ENCODE measurements at places on chromosomes 12 and 14.

DNA sequence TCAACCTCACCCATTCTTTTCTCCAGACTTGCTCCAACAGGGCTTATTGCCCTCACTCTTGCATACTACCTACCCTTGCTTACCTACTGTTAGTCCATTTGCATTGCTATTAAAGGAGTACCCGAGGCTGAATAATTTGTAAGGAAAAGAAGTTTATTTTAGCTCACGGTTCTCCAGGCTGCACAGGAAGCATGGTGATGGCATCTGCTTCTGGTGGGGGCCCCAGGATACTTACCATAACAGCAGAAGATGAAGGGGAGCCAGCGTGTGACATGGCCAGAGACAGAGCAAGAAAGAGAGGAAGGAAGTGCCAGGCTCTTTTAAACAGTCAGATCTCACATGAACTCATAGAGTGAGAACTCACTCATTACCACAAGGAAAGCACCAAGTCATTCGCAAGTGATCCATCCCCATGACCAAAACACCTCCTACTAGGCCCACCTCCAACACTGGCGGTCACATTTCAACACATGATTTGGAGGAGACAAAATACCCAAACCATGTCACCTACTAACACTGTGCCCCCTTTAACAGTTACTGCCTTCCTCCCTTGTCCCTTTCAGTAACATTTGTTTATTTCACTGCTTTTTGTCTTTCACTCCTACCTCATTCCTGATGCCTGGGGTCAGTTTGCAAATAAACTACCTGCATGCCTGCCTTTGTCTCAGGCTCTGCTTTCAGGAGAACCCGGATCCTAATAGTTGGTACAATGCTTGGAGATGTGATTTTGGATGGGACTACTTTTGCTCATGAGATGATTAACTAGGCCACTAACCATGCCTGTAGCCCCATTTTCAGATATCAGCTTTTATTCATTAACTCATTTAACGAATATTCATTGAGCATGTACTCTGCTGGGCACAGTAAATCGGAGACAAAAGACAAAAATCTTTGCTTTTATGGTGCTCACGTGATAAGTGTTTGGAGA lies 41.6 kb upstream of the CSRP2 start:
- no peak for DNase-seq

- DNase-seq = no peak
Measured at GRCh38 chr12:52771505-52771904, 5.6 kb downstream of the KRT76 start.

- DNase-seq = no peak
Measured at GRCh38 chr12:54437243-54437642, 18.2 kb upstream of the ITGA5 start.

DNA sequence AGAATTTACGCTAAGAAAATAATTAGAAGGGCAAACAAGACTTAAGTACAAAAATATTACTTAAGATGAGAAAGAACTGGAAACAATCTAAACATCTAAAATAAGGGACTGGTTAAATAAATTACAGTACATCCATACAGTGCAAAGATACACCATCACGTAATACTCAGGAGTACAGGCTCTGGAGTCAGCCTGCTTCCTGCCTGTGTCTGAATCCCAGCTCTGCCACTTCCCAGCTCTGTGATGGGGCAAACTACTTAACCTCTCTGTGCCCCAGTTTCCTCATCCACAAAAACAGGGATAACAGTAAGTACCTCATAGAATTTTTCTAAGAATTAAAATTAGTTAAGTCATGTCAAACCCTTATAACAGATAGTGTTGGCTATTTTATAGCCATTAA lies 36.0 kb downstream of the PPTC7 start:
- DNase-seq = no peak

DNA sequence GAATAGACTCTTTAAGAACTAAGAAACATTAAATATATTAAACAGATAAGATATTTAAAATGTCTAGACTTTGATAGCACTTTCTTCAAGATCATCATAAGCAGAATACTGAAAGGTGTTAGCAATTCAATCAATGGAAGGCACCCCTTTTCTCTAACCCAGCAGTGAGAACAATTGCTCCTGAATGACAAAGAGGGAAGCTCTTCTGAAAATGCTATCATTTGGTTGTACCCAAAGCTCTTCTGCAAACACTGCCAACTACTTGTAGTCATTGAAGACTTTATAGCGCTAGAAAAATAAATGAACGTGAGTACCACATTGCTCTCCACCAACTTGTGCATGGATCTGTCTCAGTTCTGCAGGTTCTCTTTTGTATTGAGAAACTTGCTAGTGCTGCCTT lies 62.2 kb upstream of the LMO3 start:
- no peak for DNase-seq

DNA sequence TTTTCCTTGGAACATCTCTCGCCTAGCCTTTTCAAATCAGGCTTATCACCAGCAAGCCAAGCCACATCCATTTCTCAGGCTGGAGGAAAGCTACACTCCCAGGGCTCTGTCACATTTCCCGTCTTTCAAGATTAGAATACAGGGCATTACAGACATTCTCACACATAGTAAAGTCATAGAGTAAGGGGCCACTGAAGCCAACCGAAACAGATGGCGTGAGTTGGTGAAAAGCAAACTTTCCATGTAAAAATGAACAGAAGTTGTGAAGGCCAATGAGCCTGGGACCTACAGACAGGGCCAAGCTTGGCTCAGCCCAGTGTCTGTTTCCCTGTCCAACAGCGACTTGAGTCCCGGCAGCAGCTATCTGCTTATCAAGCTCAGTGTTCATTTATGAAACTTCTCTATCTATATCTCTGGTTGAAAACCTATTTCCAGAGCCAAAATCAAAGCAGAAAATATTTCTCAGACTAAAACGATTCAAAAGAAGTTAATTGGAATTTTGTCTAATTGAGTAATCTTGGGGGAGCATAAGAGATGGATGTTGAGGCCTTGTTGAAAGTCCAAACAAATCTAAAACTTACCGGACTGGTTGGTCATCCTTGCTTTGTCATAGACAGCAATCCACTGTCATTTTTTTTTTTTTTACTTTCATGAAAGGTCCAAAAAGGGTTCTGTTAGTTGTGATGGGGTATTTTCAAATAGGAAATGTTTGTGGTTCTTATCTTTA lies 105.6 kb downstream of the DAAM1 start:
- no peak for DNase-seq

DNA sequence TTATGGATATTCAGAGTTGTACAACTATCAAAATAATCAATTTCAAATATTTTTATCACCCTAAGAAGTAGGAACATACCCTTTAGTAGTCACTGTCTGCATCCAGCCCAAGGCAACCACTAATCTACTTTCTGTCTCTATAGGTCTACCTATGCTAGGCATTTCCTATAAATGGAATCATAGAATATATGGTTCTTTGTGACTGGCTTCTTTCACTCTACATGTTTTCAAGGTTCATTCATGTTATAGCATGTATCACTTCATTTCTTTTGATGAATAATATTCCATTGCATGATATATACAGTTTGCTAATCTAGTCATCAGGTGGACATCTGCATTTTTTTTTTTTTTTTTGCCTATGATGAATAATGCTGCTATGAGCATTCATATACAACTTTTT lies 112.4 kb downstream of the PPP1R12A start:
- DNase-seq = no peak

GRCh38 chr12:92921877-92922276 lies 7.2 kb downstream of the EEA1 start:
- no peak for DNase-seq

DNA sequence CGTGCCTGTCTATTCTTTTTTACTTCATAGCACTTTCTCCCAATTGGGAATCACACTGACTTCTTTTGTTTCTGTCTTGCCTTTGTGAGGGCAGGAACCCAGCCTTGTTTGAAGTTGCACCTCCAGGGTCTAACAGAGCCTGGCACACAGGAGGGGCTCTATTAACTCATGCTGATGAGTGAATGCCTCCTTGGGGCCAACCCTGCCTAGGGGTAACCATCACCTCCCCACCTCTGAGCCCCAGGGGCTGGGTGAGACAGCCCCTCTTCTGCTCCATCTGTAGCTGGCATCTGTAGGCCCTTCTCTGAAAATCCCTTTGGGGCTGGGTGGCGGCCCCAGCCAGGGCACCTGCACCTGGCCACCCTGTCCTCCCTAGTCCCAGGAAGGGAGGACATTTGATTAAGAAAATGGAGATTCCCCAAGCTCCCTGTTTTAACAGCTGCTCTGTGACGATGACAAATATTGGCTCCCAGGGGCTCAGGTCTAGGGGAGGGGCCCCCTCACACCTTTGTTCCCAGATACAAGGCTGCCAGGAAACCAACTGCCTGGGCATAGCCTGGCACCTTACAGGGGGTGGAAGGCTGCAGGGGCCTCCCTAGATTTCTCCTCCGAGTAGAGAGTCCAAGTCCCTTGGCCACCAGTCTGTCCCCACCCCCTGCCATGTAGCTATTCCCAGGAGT lies 11.8 kb downstream of the TAMALIN start:
- no peak for DNase-seq

DNA sequence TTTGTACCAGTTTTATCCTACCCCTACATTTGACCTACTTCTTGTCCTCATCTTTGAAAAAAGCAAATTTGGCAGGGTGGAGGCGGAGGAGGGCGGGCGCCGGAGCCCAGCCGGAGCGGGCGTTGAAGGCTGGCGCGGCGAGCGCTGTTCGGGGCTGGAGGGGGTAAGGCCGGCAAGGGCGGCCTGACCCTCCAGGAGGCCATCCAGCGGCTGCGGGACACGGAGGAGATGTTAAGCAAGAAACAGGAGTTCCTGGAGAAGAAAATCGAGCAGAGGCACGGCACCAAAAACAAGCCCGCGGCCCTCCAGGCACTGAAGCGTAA lies 27.2 kb downstream of the FBXO34 start:
- DNase-seq = no peak

- DNase-seq = no peak
Measured at GRCh38 chr14:26930576-26930975, 332.7 kb upstream of the NOVA1 start.

GRCh38 chr12:109736552-109737108 lies 23.0 kb downstream of the FAM222A start:
- peak; percentile 24 for DNase-seq

- DNase-seq = peak; percentile 42
Measured at GRCh38 chr14:77761205-77761931, 412 bp upstream of the SNW1 start.

GRCh38 chr12:132393991-132394949 lies 64.9 kb upstream of the GALNT9 start:
- no peak for DNase-seq

DNA sequence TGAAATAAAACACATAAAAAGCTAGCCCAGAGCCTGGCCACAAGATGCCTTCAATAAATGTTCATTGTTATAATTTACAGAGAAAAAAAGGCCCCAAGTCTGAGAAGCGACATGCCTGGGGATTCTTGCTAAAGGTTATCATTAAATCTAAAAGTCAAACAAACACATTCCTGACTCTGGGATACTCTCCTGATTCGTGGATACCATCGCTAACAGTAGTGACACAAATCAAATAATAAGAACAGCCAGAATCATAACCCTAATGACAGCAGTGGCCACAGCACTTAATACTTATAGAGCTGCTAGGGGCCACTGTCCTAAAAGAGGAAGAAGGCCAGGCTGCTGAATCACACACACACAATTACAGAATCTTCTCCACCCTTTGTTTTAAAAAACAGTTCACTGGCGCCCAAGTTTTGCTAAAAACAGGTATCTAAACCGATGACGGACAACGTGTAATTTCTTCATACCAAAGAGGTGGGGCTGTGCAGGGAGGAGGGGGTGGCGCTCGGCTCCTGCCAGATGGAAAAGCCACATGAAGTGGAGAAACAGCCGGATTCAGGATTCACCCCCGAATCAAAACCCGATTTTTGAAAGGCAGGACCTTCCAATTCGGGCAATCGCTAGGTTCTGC lies 1.2 kb downstream of the CLIP1 start:
- DNase-seq = peak; percentile 30

DNA sequence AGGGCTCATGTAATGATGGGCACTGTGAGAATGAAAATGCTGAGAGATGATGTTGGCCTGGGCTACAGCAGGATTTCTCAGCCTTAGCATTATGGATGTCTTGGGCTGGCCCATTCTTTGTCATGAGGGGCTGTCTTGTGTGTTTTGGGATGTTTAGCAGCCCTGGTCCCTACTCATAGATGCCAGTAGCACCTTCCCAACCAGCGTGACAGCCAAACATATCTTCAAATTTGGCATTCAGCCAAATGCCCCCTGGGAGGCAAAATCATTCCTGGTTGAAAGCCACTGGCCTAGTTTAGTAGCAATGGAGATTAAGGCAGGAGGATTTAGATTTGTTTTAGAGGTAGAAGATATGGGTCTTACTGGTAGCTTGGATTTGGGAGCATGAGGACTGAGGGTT lies 26.6 kb downstream of the UBE3B start:
- DNase-seq = no peak

- DNase-seq = no peak
Measured at GRCh38 chr14:72980863-72981262, 46.0 kb downstream of the ZFYVE1 start.

DNA sequence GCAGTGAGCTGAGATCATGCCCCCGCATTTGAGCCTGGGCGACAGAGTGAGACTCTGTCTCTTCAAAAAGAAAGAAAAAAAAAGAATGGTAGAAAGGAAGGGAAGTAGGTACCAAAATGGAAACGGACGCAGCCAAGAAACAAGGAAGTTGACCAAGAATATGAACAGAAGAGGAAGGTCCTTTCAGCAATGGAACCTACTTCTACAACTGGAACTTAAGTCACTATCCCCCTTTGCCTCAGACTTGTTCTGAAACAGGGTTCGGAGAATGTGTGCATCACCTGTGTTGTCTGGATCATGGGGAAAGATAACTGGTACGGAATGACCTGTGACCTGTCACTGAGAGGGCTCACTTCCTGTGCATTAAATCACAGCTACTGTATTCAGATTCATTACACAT lies 43.9 kb upstream of the RNASE1 start:
- DNase-seq = no peak

- no peak for DNase-seq
Measured at GRCh38 chr12:117592588-117593305, 231.3 kb upstream of the NOS1 start.

DNA sequence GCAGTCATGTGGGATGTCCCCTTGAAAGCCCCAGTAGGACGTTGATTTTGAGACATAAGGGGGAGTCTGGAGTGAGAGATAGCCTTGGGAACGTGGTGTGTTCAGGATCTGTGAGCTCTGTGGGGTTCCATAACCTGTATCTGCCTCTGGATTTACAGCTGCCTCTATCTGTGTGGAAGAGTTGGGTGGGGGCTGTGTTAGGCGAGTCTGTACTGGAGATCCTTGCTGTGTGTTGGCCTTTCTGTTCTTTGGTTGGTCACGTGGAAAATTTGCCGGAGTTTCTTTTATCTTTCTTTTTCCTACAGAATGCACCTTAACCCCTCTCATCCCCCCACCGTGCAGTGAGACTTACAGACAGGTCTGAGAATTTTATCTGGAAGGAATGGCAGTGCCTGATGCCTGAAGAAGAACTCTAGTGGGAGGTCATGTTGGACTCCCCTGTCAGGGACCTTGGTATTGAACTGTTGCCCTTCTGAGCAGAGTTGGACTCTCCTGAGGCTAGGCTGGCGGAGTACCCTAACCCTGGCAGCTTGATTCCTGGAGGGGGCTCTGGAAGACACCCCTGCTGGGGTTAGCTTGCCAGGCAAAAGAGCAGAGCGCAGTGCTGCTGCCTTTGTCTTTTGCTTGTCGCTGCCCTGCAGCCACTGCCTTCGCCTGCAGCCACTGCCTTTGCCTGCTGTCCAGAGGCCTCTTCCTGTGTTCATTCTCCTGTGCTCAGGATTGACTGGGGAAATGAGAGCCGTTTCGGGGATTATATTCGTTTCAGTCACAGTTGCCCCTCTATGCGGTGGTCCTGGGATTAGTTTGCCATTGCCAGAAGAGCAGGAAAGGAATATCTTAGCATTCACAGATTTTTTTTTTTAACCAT lies 34.1 kb downstream of the ZNF664 start:
- no peak for DNase-seq

- no peak for DNase-seq
Measured at GRCh38 chr12:48003226-48004052, 837 bp downstream of the COL2A1 start.
